Mesenchymal stem cell (in vitro differentiated cells and primary cell): ENCODE measurements at places on chromosomes 6 and 20.

- DNase-seq, result peak; percentile 98
Observed at GRCh38 chr6:150857062-150857944, 8.2 kb upstream of the MTHFD1L start.

DNA sequence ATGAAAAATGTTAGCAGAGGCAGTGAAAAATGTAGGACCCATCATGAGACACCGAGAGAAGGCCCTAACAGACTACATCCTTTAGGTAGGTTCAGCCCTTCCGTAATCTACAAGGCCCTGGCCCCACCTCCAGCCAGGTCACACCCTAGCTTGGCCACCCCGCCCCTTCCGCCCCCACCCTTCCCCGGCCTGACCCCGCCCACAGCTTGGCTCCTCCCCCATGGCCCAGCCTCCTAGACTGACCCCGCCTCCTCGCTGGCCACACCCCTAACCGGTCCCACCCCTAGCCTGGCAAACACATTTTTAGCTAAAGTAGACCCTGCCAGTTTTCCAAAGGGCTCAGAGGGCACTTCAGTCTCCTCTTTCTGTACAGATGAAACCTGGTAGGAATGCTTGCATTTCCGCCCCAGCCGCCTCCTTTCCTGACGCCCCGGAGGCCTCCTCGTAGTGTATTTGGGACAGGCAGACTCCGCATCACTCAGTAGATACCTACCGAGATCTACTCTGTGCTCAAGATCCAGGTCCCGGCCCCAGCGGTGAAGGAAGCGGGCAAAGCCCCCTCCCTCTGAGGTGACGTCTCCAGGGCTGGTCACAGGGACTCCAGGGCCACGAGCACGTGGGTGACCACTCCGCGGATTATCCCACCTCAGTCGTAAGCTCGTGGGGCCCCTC, 443.5 kb downstream of the PREX1 start:
- no peak for DNase-seq

- no peak for DNase-seq
Observed at GRCh38 chr6:139337830-139338229, 36.6 kb downstream of the CITED2 start.

- no peak for DNase-seq
Observed at GRCh38 chr6:110554966-110555460, 78.6 kb upstream of the SLC22A16 start.

GRCh38 chr20:1819311-1820137, 75.7 kb upstream of the SIRPA start:
- no peak for DNase-seq

- peak; percentile 52 for DNase-seq
Observed at GRCh38 chr20:2752567-2753460, 47.6 kb downstream of the CPXM1 start.

GRCh38 chr20:44956410-44956809, 3.8 kb downstream of the TOMM34 start:
- no peak for DNase-seq

GRCh38 chr6:69022993-69023392, 387.9 kb downstream of the ADGRB3 start:
- peak; percentile 70 for DNase-seq

DNA sequence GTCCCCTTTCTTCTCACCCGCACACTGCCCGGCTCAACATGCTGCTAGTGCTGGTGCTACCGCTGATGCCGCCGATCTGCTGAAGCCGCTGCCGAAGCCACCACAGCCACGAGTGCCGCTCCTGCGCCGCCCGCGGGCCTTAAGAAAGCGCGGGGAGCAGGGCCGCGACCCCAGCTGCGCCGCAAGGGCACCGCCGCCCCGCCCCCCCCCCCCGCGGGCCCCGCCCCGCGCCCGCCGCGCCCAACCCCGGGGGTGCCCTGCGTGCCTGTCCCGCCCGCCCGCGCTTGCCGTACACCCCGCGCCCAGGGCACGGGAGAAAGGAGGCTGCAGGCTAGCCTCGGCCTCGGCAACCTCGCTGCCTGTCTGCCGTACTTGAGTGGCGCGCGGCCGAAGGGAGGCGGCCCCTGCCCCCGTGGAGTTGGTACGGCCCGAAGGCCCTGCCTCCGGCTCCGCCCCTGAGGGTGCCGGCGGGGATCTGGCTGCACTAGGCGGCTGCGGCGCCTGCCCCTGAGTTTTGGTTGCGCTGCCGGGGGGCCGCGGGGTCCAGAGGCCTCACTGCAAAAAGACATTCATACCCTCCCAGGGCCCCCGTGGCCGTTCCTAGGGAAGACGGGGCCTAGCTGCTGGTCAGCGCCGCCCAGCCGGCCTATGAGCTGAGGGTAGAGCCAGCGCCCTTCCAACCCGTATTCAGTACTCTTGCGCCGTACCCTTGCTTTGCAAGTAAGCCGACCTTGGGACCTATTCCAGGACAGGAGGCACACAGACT, at the start of gene SOD2:
Gene SOD2 (minus strand): TSS at position 114 of the 766 bp plus-strand sequence. CDS start 74 bp downstream, at position 40.
- DNase-seq, result peak; percentile 87

- DNase-seq, result no peak
Observed at GRCh38 chr20:20259533-20259932, 108.4 kb upstream of the INSM1 start.

DNA sequence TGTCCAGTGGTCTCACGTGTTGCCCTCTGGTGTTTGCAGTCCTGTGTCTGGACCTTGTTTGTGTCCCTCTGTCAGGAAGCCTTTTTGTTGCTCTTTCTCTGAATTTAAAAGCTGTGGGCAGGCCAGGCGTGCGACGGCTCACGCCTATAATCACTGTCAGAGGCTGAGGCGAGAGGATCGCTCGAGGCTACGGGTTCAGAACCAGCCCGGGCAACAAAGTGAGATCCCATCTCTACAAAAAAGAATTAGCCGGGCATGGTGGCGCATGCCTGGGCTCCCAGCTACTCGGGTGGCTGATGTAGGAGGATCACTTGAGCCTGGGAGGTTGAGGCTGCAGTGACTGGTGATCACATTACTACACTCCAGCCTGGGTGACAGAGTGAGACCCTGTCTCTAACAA, 28.5 kb downstream of the OSBPL2 start:
- DNase-seq, result no peak

- DNase-seq, result peak; percentile 83
Observed at GRCh38 chr20:36181934-36182603, 27.5 kb downstream of the EPB41L1 start.

DNA sequence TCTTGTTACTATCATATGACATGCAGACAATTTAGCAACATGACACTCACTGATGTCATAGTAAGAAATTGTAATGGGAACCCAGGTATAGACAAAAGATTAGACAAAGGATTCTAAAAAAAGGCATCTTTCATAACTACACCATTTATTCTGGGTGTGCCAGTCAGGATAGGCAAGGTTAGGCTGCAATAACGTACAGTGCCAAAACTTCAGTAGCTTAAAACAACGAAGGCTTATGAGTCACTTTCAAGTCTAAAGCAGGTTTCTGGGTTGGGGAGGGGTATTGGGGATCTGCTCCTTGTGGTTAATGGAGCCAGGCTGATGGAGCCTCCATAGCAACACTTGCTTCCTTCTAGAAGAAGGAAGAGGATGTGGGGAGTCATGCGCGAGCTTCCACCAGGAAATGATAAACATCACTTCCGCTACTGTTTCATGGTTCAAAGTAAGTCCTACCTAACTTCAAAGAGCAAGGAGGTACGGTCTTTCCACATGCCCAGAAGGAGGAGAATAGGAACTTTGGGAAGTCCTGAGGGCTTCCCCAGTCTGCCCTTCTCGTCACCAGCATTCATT, 2.0 kb upstream of the GTSF1L start:
- no peak for DNase-seq

DNA sequence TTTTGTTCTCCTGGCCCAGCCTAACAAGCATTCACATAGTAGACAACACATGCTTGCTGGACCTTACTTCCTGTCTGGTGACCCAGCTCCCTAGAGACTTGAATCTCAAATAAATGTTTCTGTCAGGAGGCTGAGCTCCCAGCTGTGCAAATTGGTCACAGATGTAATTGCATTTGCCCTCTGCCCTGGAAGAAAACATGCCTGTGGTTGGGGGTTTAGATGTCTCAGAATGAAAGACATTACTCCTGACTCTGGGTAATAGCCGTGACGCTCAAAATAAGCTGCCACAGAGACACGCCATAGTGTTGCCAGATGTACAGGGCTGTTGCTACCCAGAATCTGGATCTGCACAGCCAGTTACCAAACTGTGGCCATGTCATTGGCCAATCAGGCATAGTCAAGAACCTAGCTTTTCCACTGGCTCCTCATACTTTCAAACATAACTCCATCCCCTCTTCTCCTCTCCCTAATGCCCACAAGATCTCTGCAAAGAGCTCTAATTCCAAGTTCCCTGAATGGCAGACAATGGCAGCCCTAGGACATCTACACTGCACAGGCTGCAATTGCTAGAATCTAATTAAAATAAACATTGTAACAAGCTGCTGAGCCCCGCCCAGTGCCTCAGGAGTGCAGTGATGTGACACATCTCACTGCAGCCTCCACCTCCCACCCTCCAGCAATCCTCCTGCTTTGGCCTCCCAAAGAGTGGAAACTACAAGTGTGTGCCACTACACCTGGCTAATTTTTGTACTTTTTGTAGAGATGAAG, 32.8 kb upstream of the GMPR start:
- peak; percentile 99 for DNase-seq

- peak; percentile 48 for DNase-seq
Observed at GRCh38 chr6:45591306-45591705, 213.6 kb upstream of the SUPT3H start.

GRCh38 chr20:33437141-33437911, 6.2 kb downstream of the SNTA1 start:
- DNase-seq, result peak; percentile 27

GRCh38 chr6:155366325-155366724, 52.0 kb upstream of the TFB1M start:
- DNase-seq, result no peak
